ENCODE measurements at places on chromosomes 4 and X.

DNA sequence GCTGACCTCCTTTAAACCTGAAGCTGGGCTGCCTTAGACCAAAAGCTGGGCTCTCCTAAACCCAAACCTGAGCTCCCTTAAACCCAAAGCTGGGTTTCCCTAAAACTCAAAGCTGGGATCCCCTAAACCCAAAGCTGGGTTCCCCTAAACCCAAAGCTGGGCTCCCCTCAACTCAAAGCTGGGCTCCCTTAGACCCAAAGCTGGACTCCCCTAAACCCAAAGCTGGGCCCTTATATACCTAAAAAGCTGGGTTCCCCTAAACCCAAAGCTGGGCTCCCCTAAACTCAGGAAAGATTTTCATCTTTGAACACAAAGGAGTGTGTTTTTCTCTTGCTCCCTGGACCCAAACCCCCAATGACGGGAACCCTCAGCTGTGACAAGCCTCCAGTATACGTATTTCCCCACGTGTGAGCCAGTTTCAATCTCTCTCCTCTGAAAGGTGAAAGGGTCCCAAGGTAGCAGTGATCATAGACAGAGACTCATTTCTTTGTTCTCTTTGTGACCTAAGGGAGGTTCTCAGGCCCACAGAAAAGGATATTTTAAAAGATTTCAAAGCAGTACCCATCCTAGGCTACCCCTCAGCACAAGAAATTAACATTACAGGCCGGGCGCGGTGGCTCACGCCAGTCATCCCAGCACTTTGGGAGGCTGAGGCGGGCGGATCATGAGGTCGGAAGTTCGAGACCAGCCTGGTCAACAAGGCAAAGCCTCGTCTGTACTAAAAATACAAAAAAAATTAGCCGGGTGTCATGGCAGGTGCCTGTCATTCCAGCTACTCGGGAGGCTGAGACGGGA lies 31.3 kb upstream of the ASMTL start:
- no peak for DNase-seq

DNA sequence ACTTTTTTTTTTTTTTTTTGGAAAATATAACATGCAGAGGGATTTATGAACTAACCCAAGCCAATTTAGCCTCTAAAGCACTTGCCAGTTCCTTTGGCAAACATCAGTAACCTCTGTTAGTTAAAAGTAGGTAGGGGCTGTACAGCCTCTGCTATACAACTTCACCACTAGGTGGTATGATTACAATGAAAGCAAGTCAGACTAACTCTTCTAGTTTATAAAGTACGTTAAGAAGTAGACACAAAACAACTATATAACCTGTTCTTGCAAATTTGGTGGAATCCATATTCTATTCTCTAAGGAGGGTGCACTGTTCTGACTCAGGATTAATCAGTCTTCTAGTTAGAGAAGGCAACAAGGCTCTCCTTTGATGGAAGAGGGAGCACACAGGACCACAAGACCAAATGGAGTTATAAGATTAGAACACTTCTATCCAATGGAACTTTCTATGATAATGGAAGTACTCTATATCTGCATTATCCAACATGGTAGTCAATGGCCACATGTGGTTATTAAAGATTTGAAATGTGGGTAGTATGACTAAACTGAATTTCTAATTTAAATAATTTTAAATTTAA lies 12.8 kb downstream of the AIMP1 start:
- no peak for DNase-seq

GRCh38 chr4:94765648-94766047 lies 7.9 kb downstream of the BMPR1B start:
- DNase-seq = no peak

GRCh38 chrX:104137496-104137895 lies 19.3 kb downstream of the SLC25A53 start:
- no peak for DNase-seq

GRCh38 chr4:42855779-42856178 lies 36.7 kb upstream of the GRXCR1 start:
- DNase-seq = no peak

DNA sequence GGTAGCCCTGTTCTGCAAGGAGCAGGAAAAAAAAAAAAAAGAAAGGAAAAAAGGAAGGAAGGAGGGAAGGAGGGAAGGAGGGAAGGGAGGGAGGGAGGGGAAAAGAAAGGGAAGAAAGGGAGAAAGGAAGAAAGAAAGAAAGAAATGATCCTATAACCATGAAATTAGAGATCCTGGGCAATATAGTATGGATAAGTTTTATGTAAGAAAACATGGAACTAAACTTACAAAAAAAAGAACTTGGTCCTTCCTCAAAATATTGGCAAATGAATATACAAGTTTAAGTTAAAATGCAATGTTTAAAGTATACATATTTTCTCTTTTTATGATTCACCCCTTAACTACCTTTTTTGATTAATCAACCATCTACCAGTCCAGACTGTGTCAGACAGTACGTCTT lies 18.9 kb downstream of the BBS7 start:
- DNase-seq = no peak

All from RPMI8226 (cell line).